Cortex of kidney (tissue), 1 donor: ENCODE measurements at places on chromosomes 3 and 15.

- no peak for DNase-seq
Measured at GRCh38 chr15:42549741-42550392, 1.2 kb downstream of the HAUS2 start.

GRCh38 chr3:55172913-55173312 is 245.1 kb upstream of the LRTM1 start:
- no peak for DNase-seq

- DNase-seq: no peak
Measured at GRCh38 chr15:73353734-73354133, 15.0 kb downstream of the HCN4 start.

DNA sequence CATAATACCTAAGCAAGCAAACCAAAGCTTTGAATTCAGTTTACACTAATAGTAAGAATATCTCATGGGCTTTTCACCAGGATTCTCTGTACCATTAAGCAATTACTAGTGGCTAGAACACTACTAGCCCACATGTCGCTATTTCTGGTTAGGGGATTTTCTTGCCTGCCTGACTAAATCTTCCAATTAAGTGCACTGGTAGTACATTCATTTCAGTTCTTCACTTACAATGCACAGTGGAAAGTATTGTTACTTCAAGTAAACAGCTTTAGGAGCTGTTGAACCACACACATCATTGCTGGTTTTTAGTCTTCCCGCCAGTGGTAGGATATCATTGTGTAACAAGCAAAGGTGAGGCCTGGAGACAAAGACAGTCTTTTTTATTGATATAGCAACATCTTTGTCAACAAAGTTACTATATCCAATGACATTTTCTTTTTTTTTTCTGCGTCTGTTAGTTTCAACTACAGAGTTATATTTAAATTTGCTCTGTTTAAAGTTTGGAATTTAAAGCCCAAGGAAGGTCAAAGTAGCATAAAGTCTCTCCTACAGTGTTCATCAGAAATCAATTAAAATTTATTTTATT is 826.8 kb upstream of the NR2F2 start:
- DNase-seq: no peak

- no peak for DNase-seq
Measured at GRCh38 chr3:88141458-88142083, 8.2 kb upstream of the C3orf38 start.
